ENCODE measurements at places on chromosomes 5 and 9.

- no peak for DNase-seq
These were observed 216.8 kb downstream of the SEMA5A start for GRCh38 chr5:9329125-9329524.

DNA sequence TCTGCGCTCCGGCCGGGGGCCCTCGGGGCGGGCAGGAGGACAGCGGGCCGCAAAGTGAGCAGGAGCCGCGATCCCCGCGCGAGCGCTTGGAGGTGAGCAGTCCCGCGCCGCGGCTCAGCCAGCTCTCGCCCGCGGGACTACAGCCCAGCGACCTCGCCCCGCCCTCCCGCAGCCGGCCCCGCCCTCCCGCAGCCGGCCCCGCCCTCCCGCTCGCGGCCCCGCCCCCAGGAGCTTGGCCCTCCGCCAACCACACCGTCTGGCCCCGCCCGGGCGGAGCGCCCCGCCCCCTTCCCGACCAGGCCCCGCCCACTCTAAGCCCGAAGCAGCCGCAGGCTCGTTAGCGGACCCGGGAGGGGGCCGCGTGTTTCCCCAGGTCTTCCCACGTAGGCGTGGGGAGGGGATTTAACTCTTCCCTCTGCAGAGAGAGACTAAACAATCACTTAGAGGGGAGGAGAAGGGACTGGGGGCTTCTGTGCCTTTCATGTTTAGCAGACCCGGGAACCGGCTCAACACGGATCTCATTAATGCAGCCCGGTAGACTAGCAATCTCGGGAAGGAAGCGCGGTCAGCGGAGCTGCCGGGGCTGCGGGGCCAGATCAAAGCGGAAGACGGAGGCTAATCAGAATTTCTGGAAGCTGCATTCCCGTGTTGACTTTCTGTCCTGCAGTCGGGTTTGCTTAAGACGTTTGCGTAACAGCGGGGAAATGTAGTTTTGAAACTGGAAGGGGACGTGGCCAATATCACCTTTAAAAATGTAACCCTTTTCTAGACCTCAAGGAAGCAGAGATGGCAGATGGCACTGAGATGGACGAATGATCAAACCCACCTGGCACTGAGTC is at the start of gene MYO10:
Gene MYO10 (minus strand): TSS at position 139 of the 839 bp plus-strand sequence. CDS start 480 bp downstream, outside the sequence.
- DNase-seq = peak; percentile 78

DNA sequence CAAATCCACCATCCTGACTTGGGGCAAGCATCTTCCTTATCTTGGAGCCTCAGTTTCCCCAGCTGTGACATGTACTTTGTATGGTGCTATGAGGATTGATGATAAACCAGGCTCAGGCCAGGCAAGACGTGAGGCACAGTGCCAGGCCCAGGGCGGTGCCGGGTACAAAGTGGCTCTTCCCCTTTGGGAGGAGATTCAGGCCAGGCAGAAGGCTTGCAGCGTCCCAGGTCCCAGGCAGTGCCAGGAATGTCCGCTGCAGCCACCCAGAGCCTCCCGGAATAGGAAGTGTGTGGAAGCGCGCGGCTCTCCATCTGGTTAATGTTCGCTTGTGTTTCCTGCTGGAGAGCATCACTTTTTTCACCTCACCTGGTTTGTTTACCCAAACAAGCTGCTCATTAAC is 12.6 kb upstream of the DENND1A start:
- no peak for DNase-seq

- no peak for DNase-seq
These were observed 178.0 kb downstream of the ESM1 start for GRCh38 chr5:54807421-54807820.

GRCh38 chr5:133354323-133355185 is 257.8 kb downstream of the FSTL4 start:
- peak; percentile 63 for DNase-seq
